ENCODE measurements at places on chromosomes 16 and 17. TPM values are rescaled to one million over a fixed set of nuclear protein-coding genes. Genes with fewer than 3 reads are reported as not detected.

Gene DOC2B
- polyA plus RNA-seq = 4.0 TPM

Gene OTOP2
- polyA plus RNA-seq = 0.15 TPM

Gene TMC8
- 3.1 TPM for polyA plus RNA-seq

Gene CBX2
- polyA plus RNA-seq = 7.6 TPM

Gene UNC45B
- polyA plus RNA-seq = 200 TPM

- no peak for DNase-seq
Measured at GRCh38 chr16:17222871-17223401, 247.8 kb downstream of the XYLT1 start.

DNA sequence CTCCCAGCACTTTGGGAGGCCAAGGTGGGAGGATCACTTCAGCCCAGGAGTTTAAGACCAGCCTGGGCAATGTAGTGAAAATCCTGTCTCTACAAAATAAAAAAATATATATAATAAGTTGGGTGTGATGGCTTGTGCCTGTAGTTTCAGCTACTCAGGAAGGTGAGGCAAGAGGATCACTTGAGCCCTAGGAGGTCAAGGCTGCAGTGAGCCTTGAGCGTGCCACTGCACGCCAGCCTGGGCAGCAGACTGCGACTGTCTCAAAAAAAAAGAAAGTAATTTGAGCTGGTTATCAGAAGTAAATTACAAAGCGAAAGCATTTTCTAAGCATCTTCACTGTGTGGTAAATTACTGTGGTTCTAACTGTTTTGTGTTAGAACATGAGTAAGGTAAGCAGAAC lies 66.2 kb downstream of the NQO1 start:
- no peak for DNase-seq

DNA sequence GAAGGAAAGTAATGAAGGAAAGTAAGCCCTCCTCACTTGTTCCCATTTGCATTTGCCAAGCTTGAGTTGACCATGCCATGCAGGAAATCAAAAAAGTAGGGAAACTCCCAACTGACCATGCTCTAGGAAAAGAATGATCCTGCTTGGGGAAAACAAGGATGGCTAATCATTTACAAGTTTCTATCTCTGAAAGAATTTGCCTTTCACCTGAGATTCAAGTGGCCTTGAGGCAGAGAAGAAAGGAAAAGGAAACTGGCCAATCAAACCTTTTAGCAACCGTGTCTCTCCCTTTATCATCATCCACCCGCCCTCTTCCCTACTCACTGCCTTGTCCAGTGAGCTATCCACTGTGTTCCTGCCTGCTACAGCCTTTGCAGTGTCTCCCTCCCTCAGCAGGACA lies 757.2 kb upstream of the SOX9 start:
- DNase-seq = no peak

- DNase-seq = no peak
Measured at GRCh38 chr16:61945511-61945910, 90.7 kb downstream of the CDH8 start.

Data from muscle of arm (tissue), 14 donors.